Activated CD8-positive, alpha-beta memory T cell treated with anti-CD3 and anti-CD28 coated beads for 4 hours (primary cell): ENCODE measurements at places on chromosomes 13 and 19.

DNA sequence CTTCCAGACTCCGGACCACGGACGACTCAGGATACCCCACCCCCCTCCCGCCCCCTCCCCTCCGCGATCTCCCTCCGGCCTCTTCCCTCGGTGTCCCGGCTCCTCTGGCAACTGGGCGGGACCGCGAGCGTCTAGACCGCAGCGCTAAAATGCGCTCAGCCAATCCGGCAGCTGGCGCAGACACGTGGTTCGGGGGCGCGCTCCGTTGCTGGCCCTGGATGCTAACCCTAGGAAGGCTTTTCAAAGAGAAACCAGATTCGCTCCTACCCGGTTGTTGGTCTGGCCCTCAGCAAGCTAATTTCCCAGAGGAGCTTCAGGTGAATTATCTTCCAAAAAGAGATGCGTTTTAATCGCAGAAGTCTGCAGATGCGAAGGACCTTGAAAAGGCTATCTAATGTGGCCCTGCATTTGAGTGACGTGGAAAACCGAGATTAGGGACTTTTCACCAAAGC, at the start of gene DZIP1:
DZIP1 (minus strand) TSS at position 106 of the 452 bp plus-strand sequence. CDS start 2,677 bp downstream, outside the sequence.
- no peak for DNase-seq

GRCh38 chr13:51266642-51267041, 44.4 kb downstream of the FAM124A start:
- DNase-seq: no peak

DNA sequence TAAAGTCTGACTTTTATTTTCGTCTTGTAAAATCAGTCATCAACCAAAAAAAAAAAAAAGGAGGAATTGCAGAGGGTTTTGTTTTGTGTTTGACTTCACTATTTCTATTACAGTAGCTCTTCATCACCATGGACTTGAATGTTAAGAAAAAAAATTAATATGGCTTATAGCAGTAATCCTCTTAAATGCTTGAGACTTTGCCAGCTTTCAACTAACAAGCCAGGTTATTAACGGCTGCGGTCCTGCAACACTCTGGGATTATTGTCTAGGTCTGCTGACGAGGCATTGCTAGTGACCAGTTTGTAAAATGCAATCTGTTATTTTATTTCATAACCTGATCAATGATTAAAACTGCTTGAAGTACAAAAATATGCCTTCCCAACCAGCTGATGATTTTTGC, 647.2 kb upstream of the KLHL1 start:
- no peak for DNase-seq

DNA sequence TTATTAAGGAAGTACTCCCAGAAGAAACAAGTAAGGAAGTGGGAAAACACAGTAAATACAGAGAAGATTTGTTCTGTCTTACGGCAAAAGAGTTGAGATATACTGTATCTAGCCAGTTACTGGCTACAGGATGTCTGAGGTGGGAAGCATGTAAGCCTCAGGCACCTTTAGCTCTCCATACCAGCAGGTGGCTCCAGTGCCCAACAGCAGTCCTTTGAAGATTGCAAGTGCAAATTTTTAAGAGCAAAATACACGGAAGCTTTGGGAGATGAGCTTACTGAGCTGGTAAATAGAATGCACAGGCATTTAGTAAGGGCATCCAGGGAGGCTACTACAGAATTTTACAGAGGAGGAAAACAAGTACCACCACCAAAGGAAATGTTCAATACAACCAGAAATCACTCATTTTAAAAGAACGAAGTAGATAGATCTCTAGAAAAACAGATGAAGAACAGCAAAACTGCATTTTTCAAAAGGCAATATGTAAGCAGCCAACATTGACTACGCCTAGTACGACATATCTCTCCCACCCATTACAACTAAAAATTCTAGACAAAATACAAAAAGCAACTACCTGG, 57.9 kb upstream of the VSTM2B start:
- DNase-seq: no peak

GRCh38 chr13:32255724-32256109, 59.4 kb downstream of the ZAR1L start:
- DNase-seq: no peak

DNA sequence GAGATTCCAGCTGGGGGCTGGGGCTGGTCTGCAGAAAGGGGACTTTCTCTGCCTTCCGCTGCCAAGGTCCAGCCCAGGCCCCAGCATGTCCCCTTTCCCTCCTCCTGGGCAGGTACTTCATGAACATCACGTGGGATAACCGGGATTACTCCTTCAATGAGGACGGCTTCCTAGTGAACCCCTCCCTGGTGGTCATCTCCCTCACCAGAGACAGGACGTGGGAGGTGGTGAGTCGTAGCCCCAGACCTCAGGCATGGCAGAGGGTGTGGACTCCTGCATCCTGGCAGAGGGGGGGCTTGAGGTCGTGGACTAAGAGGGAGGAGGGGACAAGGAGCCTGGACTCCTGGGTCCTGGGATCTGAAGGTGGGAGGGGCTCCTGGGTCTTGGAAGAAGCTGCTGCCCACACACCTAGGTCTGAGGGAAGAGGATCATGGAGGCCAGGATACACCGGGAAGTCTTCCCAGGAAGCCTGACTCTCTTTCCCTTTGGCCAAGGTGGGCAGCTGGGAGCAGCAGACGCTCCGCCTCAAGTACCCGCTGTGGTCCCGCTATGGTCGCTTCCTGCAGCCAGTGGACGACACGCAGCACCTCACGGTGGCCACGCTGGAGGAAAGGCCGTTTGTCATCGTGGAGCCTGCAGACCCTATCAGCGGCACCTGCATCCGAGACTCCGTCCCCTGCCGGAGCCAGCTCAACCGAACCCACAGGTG, 20.6 kb downstream of the GRIN2D start:
- no peak for DNase-seq

DNA sequence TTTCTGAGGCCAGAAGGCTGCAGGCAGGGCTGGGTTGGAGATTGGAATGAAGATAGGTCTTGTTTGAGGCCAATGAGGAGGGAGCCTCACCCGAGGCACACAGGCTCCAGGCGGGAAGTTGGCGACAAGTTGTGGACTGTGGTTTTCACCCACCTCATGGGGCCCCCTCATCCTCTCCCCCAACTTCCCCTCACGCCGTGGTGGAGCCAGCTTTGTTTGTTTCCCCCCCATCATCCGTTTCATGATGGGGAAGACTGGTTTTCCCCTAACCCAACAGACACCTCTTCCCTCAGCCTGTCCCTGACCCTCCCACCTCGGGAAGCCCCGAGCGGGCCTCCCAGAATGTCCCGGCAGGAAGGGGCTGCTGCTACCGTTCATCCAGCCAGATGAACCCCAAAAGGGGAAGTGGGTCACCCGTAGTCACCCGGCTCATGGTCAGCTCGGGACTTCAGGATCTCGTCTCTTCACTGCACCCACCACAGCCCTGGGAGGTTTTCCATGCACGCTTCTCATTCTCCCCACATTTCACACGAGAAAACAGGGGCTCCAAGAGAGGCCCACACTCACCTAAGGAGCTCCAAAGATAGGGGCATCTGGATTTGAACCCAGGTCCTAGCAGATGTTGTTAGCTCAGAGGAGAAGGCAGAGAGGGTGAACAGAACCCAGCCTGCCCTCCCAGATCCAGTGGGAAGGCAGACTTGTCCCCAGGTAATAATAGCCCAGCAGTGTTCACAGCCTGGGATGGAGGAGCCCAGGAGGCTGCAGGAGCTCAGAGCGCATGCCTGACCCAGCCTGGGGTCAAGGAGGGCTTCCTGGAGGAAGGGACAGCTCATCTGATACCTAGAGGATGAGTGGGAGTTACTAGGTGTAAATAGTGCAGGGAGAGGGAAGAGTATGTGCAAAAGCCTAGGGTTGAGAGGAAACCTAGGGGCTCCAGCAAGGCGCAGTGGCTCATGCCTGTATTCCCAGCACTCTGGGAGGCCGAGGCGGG, 23.5 kb downstream of the CEACAM16 start:
- DNase-seq: no peak

DNA sequence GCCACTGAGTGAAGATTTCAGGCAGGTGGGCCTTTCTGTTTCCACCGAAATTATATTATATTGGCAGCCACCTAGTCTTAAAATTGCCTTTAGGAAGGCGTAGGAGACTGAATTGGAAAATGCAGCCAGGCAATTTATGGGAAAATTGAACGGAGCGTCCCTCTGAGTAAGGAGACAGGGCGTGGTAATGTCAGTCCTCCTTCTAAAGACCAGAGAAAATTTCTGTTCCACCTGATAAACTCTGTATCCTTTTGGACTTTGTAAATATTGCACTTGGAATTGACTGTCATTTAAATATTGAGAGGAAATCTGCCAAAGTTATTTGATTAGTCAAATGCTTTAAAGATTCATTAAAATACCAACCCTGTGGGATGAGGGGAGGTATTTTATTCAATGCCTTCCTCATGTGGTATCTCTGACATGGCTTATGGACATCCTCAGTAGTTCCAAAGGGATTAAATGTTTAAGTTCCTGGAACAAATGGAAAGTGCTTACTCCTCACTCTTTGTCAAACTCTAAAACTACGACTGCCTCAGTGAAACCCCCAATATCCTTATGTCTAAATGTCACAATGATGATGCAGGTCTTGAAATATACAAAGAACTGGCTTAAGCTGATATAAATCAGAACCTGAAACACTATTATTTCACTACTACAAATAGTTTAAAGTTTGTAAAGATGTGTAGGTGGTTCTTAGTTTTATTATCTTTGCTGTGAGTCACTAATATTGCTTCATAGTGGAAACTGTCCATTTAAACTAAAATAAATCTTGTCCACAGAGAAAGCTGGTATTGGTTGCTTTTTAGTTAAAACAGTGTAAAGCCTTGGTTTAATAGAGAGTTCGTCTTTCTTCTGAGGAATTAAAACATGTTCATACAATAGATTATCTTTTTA, 203.2 kb downstream of the FGF14 start:
- no peak for DNase-seq

DNA sequence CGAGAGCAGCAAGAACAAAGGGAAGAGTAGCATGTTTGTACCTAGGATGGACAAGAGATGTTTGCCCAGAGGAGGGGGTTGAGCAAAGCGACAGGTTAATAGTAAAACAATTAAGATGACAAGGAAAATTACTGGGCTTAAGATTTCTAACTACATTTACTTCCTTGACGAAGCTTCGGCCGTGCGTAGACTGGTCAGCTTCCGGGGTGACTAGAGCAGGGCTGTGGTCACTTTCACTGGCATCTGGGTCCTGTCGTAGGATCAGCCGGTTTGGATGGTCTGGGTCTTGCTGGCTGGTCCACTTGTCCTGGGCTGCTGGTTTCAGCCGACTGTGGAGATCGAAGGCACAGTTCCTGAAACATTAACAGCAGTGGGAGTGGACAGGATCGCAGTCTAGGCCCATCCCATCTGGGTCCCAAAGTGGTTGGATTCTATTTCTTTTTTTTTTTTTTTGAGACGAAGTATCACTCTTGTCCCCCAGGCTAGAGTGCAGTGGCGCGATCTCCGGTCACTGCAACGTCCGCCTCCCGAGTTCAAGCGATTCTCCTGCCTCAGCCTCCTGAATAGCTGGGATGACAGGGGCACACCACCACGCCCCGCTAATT, 5.0 kb upstream of the BSG start:
- no peak for DNase-seq

- no peak for DNase-seq
Measured at GRCh38 chr13:22903925-22904324, 276.9 kb upstream of the SGCG start.

DNA sequence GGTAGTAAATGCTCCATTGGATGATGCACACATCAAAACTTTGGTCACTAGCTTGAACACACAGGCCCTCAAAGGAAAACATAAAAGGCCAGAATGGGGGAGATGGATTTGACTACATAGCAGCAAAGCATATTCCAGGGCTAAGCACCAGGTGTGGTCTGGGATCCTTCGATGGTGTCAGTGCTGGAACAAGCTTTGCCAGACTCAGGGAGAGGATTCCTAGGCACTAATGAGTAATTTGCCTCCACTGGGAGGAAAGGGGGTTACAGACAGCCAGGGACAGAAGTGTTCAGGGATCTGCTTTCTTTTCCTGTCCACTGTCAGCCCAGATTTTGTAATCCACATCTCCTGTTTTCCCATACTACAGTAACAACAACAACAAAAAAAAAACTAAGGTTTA, 157.2 kb upstream of the OBI1 start:
- no peak for DNase-seq

GRCh38 chr13:55439450-55439849, 1701.3 kb upstream of the PRR20A start:
- DNase-seq: no peak

DNA sequence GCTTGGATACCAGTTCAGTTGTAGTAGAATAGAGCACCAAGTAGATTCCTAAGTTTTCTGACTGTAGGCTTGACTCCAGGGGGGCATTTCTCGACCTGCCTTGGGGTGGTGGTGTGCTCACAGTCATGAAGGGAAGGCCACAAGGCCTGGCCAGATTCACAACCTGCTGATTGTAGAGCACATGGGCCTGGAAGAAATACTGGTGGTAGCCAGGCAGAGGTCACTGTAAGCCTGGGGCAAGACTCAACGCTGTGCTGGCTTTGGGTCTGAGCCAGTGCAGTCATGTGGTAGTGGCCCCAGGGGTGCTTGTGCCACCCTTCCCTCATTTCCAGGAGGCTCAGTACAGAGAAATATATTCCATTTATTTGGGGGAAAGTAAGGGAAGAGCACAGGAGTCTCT, 832.3 kb upstream of the SLC10A2 start:
- no peak for DNase-seq

- DNase-seq: no peak
Measured at GRCh38 chr19:31257025-31257424, 92.2 kb downstream of the TSHZ3 start.

DNA sequence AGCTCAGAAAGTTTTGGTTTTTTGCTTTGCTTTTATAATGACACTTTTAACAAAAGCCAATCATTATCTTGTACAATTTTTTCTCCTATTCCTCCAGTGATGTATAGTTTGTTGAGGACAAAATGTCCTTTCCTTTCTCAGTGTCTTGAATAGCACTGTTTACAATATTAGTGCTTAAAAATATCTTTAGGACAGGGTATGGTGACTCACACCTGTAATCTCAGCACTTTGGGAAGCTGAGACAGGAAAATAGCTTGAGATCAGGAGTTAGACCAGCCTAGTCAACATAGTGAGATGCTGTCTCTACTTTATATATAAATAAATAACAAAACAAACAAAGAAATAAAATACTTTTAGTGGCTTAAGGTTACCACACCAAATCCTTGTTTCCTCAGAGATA, 41.9 kb downstream of the SPRY2 start:
- DNase-seq: no peak

GRCh38 chr19:30930941-30931706, 418.1 kb downstream of the TSHZ3 start:
- no peak for DNase-seq

DNA sequence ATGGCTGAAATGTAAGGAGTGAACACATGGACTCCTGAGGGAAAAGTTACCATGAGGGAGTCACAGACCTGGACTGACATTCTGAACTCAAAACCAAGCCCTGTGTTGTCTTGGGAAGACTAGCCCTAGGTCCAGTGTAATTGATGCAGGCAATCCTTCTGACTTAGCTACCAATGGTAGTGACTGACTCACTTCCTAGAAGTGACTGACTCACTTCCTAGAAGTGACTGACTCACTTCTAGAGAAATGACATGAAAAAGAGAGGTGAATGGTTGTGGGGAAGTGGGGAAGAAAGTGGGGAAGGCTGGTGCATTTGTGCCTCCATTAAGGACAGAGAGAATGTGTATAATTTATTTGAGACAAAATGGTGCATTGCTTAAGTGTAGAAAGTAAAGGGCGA, 49.9 kb downstream of the EDNRB start:
- no peak for DNase-seq

GRCh38 chr13:59638404-59638803, 525.3 kb downstream of the DIAPH3 start:
- DNase-seq: no peak
